Globus pallidus (tissue), 1 donor: ENCODE measurements at places on chromosomes 1 and 21.

- no peak for DNase-seq
Measured at GRCh38 chr1:159669338-159669737, 45.1 kb downstream of the CRP start.

- DNase-seq: no peak
Measured at GRCh38 chr1:46133181-46133658, 791 bp upstream of the PIK3R3 start.

DNA sequence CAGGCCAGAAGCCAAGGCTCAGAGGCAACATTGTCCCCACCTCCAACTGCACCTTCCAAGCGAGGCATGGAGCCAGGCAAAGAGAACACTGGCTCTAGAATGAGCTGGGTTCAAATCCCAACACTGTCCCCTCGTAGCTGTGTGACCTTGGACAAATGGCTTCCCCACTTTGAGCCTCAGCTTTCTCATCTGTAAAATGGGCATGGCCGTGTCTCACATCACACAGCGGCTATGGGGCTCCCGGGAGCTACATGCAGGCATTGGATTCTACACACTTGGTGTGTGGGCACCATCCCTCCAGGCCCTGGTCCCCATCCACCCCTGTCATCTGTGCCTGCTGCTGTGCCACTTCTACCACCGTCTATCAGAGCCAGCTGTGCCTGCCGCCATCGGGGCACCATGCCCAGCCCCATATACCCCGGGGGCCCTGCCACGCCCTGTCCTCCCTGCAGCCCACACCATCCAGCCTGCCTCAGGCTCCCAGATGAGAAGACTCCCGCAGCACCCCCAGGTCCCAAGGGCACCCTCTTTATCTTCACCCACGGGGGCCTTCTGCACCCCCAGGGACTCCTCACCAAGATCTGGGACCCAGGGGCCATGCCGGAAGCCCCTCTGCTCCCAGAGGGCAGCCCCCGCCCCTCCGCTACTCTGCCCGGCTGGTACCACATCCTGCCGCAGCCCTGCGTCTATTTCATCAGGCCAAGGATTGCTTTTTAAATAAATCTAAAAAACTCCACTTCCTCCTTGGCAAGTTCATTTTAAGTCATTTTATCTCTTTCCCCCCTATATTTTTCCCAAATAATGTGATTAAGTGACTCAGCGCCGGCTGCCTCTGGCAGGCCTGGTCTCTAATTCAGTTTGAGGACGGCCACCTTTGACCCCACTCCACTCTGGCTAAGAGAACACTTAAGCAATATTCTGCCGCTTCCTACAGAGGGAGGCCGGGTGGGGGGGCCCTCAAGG, 107.8 kb upstream of the TARDBP start:
- no peak for DNase-seq

- no peak for DNase-seq
Measured at GRCh38 chr1:158978730-158979129, 31.0 kb upstream of the IFI16 start.

- peak; percentile 21 for DNase-seq
Measured at GRCh38 chr1:111747282-111747734, 8.1 kb upstream of the INKA2 start.

GRCh38 chr21:26954662-26955121, 12.2 kb downstream of the ADAMTS5 start:
- DNase-seq: no peak

DNA sequence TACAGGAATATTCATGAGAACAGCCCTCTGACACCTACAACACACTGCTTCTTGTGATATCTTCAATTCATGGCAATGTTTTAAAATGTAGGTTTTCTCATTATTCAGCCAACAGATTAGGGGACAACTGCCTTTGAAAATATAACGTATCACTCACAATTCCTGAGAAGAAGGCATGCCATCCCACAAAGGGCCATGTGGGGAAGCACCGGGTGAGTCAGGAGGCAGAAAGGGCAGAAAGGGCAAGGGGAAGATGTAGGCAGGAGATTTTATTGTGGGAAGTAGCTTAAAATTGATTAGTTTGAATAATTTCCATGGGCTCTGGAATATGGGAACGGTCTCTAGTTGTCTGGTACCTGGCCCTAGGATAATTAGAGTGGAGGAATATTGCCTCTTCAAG, 165.7 kb downstream of the HHIPL2 start:
- DNase-seq: no peak

- no peak for DNase-seq
Measured at GRCh38 chr1:27157194-27157593, 2.3 kb upstream of the SLC9A1 start.

DNA sequence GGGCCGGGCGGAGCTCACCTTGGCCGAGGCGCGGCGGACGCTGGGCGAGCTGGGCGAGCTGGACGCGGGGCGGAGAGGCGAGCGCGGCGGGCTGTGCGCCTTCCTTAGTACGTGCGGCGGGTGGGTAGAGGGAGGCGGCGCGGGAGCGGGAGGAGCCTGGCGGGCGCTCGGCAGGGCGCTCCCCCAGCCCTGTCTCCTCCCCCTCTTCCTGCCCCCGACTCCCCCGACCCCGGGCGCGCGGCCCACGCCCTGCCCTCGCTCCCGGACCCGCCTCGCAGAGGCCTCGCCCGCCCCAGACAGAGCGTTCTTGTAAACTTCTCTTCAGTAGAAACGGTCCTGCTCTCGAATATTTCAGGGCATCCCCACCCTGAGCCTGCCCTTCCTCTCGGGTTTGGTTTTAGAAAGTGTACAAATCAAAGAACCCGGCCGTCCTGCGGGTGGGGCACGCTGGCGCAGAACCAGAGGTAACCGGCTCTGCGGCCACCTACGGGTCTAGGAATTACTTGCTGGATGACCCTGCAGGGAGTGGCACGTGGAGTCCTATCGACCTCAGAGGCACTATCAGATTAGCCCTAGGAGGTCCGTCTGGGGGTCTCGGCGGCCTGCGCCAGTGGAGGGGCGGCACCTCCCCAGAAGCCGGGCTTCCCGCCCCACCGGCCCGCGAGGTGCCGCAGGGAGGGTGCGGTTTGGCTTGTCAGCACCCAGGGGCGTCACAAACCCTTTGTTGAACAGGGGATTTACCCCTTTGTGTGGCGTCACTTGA, at the start of gene S100A10:
Gene S100A10, minus strand, starts transcription at position 126 of the 763 bp plus-strand sequence. CDS start 7,629 bp downstream, outside the sequence.
- DNase-seq: no peak

DNA sequence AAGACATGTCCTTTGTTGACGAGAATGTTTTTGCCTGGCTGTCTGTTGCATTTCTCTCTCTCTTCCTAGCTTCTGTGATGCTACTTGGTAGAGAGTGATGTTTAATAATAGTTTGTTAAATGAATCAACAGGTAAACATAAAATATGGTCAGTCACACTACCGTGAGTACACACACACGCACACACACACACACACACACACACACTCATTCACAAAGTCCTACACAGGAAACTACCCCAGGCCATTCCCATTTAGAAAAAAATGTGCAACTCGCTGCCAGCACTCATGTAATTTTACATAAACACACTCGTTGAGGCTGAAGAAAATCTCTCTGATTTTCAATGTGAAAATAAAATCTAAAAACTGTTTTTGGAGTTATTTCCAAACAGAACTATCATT, 38.7 kb downstream of the RUNX1 start:
- no peak for DNase-seq

DNA sequence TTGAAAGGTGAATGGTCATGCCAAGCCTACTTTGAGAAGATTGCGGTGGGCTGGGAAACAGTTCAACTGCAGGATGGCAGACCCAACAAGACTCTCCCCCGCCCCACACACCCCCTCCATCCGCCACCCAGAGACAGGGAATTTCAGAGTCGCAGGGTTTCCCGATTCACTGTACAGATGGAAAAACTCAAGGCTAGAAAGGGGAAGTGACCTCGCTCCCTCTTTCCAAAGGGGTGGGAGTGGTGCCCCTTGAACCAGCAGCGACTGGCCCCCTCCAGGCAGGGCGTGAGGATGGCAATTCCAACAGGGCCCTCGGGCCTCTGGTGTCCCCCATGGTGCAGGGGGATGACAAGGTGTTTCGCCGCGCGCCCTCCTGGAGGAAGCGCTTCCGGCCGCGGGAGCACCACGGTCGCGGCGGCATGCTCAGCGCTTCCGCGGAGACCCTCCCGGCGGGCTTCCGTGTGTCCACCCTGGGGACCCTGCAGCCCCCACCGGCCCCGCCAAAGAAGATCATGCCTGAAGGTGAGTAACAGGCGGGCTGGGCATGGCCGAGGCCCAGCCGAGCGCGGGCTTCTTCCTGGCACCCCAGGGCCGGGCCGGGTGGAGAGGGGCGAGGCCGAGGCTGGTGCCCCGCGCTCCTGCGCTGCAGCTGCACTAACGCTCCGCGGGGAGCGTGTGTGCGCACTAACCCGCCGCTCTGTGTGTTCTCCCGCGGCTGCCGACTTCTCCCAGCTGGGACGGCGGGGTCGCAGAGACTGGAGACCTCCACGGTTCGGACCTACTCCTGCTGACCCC, 10.4 kb downstream of the MYOG start:
- DNase-seq: no peak
